Left renal cortex interstitium (tissue), 4 donors: ENCODE measurements at places on chromosomes 11 and 22. TPM values are rescaled to one million over a fixed set of nuclear protein-coding genes. Genes with fewer than 3 reads are reported as not detected.
A peak's percentile ranks its signal among the peaks of the same experiment; 100 is the strongest.

GRCh38 chr11:99739464-99740089, 718.8 kb downstream of the CNTN5 start:
- peak; percentile 40 for DNase-seq

Gene B3GAT1
- polyA plus RNA-seq, result 4.2 TPM

- DNase-seq, result peak; percentile 75
Measured at GRCh38 chr22:29306835-29307595, 565 bp downstream of the GAS2L1 start.

DNA sequence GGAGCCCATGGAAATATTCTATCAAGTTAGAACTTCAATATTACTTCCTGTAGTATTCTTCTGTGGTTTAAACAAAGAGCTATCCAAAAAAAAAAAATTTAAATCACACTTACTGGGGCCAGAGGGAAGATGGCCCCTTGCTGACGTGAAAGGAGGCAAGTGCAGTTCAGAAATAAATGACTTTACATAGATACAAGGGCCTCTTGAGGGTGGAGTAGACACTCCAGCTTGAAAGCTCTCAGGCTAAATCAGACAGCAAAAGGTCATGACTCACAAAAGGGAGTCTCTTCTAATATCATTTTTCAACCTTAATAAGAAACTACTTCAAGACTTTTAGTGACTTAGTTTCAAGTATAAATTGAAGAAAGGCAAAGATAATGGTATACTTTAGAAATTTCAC, 1160.3 kb downstream of the FAM181B start:
- DNase-seq, result no peak

- DNase-seq, result no peak
Measured at GRCh38 chr11:42251984-42252383, 792.5 kb upstream of the LRRC4C start.

DNA sequence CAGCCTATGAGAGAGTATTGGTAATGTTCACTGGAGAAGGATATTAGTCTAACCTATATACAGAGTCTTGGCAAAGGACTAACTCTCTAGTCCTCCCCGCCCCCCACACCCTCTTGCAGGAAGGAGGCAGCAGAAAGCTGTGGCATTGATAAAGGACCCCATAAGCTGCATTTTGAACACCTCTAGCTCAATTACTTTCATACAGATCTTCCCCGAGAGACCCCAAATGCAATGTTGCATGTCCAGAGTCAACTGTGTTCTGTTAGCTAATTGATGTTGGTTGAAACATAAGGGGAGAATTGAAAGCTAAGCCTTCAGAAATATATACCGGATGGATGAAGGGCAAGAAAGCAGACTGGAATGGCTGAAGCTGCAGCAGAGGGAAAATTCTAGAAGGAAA, 2.8 kb downstream of the MAP6 start:
- DNase-seq, result no peak

DNA sequence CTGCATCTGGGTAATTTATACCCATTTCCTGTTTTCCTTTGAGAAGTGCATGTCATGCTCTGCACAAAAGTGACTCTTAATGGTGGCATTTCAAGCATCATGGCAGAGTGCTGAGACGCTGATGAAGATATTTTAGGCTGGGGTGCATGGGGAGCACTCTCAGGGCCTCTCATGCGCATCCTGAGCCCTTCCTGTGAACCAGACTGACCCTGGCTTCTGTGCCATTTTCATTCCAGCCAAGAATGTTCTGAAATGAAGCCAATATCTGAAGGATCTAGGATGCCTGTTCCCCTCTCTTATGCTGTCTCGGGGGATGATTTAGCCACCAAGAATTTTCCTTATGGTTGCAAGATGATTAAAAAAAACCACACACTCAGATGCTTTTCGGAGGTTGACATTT, 61.5 kb downstream of the MIAT start:
- no peak for DNase-seq

Gene MS4A6E
- polyA plus RNA-seq, result not detected

- peak; percentile 62 for DNase-seq
Measured at GRCh38 chr11:32894149-32894827, 1.7 kb downstream of the QSER1 start.

DNA sequence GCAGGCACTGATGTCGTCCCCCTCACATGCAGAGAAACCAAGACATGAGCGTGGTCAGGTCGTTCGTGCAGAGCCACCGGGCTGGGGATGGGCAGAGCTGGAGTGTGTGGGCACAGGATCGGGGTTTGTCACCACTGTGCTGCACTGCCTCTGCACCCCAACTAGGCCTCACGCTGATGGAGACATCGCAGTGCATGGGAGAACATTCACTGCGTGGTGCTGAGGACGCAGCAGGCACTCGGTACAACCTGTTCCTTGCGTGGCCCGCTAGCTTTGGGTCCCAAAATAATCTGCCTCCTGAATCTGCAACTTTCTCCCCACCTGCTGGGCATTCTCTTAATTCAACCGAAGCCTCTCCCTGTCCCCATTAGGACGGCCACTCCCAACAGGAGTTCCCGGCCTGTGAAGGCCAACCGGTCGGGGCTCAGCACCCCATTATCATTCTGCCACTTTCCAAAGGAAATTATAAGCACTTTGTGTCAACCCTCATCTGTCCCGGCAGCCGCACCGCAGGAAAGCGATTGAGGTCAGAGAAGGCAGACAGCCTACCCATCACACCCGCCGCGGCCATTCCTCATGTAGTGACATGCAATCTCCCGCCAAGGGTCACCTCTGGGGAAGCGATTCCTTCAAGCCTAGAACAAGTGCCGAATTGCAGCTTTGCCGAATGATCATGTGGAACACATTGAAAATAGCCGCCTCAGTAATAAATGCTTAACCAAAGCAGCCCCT, 490.4 kb downstream of the MN1 start:
- no peak for DNase-seq

Gene NTM
- polyA plus RNA-seq, result 44.1 TPM

Gene MAJIN
- polyA plus RNA-seq, result 0.71 TPM

GRCh38 chr11:48161951-48162884, 54.4 kb upstream of the OR4B1 start:
- DNase-seq, result no peak

Gene LRRC4C
- 12.8 TPM for polyA plus RNA-seq

Gene SLC5A1
- polyA plus RNA-seq, result 1.2 TPM

- no peak for DNase-seq
Measured at GRCh38 chr11:19770277-19770676, 57.6 kb downstream of the NAV2 start.

Gene GGTLC2
- polyA plus RNA-seq, result 0.29 TPM

Gene RAG2
- polyA plus RNA-seq, result 0.49 TPM

- peak; percentile 25 for DNase-seq
Measured at GRCh38 chr11:6438979-6439571, 1.7 kb downstream of the HPX start.

DNA sequence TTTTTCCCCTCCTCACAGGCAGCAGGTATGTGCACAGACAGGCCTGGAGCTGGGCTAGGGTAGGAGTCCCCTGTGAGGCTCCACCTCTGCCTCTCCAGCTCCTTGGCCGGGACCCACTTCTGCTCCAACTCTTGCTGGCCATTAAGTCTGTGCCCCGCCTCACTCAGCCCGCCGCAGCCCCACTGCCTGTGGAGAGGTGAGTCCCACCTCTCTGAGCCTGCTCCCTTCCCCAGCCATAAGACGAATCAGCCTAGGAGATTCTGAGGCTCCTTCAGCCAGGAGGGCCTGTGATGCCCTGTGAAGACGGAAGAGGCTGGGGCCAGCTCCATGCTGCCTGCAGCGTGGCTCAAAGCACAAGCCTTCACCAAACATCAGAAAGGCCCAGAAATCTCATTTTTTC, 23.0 kb downstream of the TSKU start:
- DNase-seq, result no peak

DNA sequence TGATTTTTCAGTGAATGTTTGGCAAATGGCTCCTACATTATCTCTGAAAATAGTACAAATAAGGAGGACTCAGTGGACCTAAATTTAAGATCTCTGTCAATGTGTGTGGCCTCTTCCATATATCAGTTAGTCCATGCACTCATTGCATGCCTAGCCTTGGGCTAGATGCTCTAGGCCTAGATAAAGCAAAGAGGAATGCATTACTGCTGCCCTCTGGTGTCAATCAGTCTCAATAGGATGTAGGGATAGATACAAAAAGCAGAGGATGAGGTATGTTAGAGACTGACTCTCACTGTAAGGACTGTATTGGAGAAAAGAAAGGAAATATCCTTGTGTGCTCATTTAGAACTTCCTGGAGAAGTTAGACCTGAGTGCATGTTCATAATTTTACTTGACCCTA, 42.0 kb downstream of the MS4A2 start:
- DNase-seq, result no peak

DNA sequence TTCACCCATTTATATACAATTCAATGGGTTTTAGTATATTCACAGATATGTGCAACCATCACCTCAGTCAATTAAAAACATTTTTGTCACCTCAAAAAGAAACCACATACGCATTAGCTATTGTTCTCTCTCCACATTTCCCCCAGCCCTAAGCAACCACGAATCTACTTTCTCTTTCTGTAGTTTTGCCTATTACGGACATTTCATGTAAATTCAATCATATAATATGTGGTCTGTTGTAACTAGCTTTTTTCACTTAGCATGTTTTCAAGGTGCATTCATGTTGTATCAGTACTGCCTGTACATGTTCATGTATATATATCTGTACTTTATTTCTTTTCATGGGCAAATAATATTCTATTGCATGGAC, 104.7 kb upstream of the RRM1 start:
- no peak for DNase-seq

DNA sequence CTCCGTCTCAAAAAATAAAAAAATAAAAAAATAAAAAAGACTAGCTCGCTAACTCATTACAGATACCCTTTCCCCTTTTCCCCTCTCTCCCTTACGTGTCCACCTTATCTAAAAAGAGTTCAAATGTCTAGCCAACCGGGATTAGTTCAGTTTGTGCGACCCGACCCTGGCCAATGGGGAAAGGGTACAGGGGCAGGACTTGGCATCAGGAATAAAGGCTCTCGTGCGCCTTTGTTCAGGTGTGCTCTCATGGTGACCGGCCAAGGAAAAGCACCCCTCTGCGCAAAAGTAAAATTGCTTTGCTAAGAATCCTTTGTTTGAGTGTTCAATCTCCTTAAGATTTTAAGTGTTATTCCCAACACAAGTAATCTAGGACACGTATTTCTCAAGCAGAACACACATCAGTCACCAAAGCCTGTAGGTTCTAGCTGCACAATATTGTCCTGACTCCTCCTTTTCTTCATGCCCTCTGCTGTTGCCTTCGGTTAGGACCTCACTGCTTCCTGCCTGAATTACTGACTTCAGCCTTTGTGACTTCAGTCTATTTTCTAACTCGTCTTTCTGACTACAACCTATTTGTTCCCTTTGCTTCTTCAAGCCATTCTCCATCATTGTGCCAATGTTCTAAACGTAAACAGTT, 20.7 kb upstream of the CECR2 start:
- no peak for DNase-seq

Gene TMEM86A
- 7.3 TPM for polyA plus RNA-seq

GRCh38 chr22:20444325-20444724, 6.7 kb upstream of the SCARF2 start:
- no peak for DNase-seq

DNA sequence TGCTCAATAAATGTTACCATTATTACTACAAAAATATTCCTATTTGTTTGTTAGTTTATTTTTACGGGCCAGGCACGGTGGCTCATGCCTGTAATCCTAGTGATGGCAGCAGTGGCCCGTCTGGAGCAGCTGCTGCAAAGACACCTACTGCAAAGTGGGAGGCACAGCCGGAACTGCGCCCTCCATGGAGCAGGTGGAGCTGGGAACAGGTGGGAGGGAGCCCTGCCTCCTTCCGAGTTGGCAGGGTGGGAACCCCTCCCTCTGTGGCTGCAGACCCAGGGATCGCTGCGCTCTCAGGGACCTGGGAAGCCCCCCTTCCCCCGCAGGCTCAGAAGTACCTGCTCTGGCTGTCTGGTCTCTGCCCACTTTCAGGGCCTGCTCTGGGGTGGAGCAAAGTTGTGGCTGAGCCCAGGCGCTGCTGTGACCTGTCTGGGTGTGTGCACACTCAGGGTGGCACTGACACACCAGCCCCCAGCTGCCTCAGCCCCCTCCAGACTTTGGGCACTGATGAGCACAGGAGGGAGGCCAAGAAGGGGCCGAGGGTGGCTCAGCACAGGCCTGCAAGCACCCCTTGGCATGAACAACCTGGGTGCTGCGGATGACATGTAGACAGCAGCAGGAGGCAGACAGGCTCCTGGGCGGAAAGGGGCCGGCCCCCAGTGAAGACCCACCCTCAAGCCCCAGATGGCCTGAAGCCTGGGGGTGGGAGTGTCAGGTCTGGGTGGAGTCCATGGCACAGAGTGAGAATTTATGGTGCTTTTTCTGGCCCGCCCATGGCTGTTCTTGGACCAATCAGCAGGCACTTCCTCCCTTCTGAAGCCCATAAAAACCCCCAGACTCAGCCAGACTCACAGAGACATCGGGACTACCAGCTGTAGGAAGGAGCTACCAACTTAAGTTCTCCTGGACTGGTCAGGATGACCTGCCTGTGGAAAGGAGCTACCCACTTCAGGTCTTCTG, 103.7 kb upstream of the CLMP start:
- DNase-seq, result no peak

DNA sequence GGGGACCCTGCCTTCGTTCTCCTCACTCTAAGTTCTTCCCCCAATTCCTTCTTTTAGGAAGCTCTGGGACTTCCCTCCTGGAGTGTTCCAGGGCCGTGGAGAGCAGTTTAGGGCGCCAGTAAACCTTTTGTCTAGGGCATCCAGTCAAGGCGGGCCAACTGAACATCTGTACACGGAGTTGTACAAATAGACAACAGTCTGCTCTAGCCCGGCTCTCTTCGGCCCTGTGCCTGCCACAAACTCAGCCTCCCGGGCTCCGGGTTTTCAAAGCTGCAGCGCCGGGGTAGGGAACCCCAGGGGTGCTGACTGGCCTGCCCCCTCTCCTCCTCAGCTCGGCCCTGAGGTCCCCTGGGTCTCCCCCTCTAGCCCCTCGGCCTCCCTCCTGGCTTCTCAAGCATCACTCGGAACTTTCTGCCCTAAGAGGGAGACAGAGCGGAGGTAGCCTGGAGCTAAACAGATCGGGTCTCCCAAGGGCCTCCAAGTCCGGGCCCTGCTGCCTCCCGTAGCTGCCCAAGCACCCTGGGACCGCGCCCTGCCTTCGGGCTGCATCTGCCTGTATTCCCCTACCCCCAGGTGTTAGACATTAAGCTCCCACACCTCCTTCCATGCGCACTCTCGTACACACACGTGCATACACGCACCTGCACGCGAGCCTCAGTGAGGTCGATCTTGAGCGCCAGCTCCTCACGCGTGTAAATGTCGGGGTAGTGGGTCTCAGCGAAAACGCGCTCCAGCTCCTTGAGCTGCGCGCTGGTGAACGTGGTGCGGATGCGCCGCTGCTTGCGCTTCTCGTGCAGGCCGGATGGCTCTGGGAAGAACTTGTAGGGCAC, 3.3 kb downstream of the PHOX2A start:
- DNase-seq, result no peak

GRCh38 chr11:63853476-63853875, 14.6 kb downstream of the MARK2 start:
- DNase-seq, result no peak

DNA sequence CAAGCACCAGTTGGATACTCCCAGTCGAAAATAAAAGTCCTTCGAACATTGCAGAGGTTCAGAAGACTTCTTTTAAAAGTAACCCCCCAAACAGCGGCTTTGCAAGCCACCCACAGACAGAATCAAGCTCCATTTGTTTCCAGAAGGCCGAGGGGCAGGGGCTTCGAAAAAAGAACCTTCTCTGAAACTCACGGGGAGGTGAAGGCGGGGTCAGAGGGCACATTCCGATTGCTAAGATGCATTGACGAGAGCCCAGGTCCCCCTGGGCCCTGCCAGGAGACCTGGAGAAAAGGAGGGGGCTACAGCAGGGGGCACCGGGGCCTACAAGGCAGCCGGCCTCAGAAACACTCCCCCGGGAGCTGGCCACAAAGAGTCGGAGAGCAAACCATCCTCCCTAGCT, 306.8 kb downstream of the MN1 start:
- no peak for DNase-seq
